ENCODE measurements at places on chromosomes 6 and 20. TPM values are rescaled to one million over a fixed set of nuclear protein-coding genes. Genes with fewer than 3 reads are reported as not detected.

Gene TBC1D7
- 41.5 TPM for polyA plus RNA-seq

Gene TINAG
- not detected for polyA plus RNA-seq

Gene ULBP2
- polyA plus RNA-seq = 1.7 TPM

Gene IL17A
- not detected for polyA plus RNA-seq

Gene NKAIN2
- polyA plus RNA-seq = 67.0 TPM

Gene RNF39
- polyA plus RNA-seq = 2.3 TPM

Gene C6orf58
- polyA plus RNA-seq = 1.6 TPM
